Osteoblast (primary cell): ENCODE measurements at places on chromosomes 5 and 9. TPM values are rescaled to one million over a fixed set of nuclear protein-coding genes. Genes with fewer than 3 reads are reported as not detected.

Gene BHMT
- total RNA-seq = not detected in 2 replicates

Gene INSL6
- total RNA-seq = not detected in 2 replicates

Gene FSTL4
- total RNA-seq = not detected in 2 replicates

Gene ORM2
- total RNA-seq = not detected in 2 replicates

Gene PLPP7
- 16.3 and 18.0 TPM in 2 replicates for total RNA-seq
